ENCODE measurements at places on chromosomes 16 and 17.

- DNase-seq, result no peak
Observed at GRCh38 chr17:61260071-61260797, 139.4 kb upstream of the TBX2 start.

GRCh38 chr17:19291646-19292376 lies 54.6 kb downstream of the EPN2 start:
- no peak for DNase-seq

DNA sequence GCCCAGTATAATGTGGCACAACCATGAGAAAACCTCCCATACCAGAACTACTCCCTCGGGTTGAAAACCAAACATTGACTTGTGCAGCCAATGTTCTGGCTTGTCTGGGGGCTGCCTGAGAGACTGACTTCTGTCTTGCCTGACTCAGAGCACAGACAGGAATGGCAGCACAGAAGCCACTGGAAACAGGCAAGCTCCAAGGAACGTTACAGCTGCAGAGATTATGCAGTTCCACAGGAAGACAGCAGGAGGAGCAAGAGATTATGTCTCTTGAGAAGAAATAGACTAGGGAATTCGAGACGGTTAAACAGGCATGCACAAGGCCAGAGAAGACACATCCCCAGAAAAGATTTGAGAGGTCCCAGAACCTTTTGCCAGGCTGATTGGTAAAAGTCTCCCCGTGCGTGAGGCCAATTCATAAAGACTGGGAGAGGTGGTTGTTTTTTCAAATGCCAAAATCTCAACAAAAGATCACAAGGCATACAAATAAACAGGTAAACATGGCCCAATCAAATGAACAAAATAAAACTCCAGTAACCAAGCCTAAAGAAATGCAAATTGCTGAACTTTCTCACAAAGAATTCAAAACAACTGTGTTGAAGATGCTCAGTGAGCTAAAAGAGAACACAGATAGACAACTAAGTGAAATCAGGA lies 90.6 kb upstream of the CDH5 start:
- no peak for DNase-seq

- DNase-seq, result no peak
Observed at GRCh38 chr16:65658787-65659220, 536.9 kb upstream of the CDH11 start.

DNA sequence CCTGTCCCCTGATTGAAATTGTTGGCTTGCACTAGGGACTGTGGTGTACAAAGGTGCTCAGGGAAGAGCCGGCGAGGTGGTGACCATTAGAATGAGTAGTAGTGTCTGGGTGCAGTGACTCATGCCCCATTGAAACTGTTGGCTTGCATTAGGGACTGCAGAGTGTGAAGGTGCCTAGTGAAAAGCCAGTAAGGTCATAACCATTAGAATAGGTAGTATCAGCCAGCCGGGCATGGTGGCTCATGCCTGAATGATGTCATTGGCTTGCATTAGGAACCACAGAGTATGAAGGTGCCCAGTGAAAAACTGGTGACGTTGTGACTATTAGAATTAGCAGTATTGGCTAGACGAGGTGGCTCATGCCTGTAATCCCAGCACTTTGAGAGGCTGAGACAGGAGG lies 78.9 kb downstream of the ABCC6 start:
- no peak for DNase-seq

Data from GM12892 (cell line).